ENCODE measurements at places on chromosomes 3 and 15.

GRCh38 chr3:158269942-158270341 is 160.1 kb downstream of the RSRC1 start:
- no peak for DNase-seq

DNA sequence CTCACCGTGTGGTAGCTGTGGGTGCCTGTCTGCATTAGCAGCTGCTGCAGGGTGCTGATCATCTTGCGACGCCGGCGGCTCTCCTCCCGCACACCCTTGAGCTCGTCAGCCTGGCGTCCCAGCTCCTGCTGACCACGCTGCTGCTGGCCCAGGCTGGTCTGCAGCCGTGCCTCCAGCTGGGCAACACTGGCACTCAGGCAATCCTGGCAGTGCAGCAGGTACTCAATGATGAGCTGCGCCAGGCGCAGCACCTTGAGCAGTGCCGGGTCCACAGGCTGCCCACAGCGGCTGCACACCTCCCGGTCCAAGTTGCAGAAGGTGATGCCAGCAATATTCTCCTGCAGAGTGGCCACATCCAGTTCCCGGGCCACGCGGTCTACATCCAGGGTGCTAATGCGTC is 11.9 kb downstream of the DZIP1L start:
- DNase-seq, result no peak

- DNase-seq, result no peak
Observed at GRCh38 chr3:48135552-48136495, 52.4 kb downstream of the CDC25A start.

- DNase-seq, result no peak
Observed at GRCh38 chr3:186653080-186653707, 12.6 kb upstream of the HRG start.

DNA sequence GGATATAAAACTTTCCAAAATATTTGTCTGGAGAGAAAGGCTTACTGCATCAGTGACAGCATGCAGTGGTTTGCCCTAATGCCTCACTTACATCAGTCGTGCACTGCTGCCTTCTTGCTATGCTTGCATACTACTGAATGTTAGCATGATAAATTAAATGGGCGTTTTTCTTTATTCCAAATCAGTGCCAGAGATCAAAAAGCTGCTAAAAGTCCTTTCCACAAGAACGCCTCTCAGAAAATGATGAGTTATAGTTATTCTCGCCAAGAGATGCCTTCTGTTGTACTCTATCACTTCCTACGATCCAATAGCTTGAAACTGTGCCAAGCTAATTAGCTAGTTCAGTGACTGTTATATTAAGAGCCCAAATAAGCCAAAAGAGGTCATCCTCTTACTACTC is 345.8 kb upstream of the ROBO2 start:
- DNase-seq, result no peak

DNA sequence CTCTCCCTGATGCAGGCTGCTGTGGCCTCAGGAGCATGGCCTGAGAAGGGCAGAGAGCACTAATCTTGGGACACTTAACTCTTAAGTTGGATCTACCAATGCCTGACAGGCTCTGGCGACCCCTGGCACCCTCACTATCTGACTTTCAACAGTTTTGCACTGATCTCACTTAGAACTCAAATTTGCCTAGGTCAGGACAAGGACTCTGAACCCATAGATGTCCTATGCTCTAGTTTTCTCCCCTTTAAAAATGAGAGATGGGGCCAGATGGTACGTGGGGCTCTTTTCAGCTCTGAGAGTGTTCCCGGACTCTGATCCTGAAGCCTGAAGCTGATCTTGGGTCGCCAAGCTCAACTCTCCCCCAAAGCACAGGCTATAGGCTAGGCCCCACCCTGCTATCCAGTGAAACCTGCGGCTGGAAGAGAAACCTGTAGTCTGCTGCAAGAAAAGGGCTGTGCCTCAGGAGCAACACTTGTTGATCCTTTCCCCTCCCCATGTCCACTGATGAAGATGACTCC is 65.7 kb downstream of the RPL39L start:
- no peak for DNase-seq

GRCh38 chr3:2765002-2765579 is 345.1 kb downstream of the IL5RA start:
- DNase-seq, result no peak

- DNase-seq, result peak; percentile 89
Observed at GRCh38 chr3:128487813-128488635, 5.0 kb downstream of the GATA2 start.

DNA sequence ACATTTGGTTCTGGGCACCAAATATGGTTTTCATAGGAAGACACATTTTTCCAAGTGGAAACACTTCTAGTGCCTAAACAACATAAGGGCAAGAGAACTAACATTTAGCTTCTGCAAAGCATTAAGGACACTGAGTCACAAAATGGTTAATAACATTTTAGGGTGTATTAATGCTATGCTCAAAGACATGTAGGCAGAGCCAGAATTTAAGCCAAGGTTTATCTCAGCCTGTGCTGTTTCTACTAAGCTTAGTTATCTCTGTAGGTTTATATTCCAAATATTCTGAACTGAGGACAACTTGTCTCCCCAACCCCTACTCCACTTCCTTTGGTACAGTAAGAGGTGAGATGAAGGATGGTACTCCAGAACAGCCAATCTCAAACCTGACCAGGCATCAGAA is 54.1 kb upstream of the AKAP13 start:
- no peak for DNase-seq

DNA sequence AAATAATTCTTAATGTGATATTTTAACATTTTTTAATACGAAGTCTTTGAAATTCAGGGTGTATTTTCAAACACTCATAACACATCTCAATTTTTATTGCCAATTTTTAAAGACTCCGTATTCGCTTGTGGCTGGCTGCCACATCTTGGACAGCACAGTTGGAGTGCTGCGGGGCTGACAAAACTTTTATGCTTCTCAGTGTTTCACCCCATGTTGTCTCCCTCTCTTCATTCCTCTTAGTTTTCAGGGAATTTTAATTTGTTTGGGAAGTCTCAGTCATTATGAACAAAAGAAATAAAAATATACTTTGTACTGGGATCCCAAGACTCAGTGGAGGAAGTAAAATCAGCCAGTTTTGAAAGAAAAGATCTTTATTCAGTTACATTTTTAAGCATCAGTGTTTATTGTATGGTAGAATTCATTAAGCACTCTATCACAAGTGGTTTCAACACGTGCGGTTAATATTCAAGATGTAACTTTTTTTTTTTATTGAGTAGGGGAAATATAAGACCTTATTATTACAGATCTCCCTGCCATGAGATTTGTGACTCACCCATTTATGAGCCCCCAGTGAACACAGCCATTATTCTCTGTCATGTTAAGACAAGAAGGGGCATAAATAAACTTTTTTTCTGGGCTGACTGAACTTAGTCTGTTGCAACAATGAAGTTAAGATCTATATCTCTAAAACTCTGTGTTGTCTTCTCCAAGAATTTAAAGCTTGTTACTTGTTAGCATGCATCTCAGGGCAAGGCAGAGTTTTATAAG is 26.8 kb downstream of the KAT2B start:
- DNase-seq, result no peak

GRCh38 chr3:126481808-126482502 is 6.3 kb upstream of the ZXDC start:
- peak; percentile 45 for DNase-seq

Measured in RWPE2 (cell line).